Activated CD8-positive, alpha-beta memory T cell treated with anti-CD3 and anti-CD28 coated beads for 1 hour (primary cell): ENCODE measurements at places on chromosomes 5 and 9.

- peak; percentile 51 for DNase-seq
Measured at GRCh38 chr5:177402271-177403043, 2.0 kb upstream of the PFN3 start.

- DNase-seq = no peak
Measured at GRCh38 chr9:87796196-87796595, 70.3 kb downstream of the CTSL start.

DNA sequence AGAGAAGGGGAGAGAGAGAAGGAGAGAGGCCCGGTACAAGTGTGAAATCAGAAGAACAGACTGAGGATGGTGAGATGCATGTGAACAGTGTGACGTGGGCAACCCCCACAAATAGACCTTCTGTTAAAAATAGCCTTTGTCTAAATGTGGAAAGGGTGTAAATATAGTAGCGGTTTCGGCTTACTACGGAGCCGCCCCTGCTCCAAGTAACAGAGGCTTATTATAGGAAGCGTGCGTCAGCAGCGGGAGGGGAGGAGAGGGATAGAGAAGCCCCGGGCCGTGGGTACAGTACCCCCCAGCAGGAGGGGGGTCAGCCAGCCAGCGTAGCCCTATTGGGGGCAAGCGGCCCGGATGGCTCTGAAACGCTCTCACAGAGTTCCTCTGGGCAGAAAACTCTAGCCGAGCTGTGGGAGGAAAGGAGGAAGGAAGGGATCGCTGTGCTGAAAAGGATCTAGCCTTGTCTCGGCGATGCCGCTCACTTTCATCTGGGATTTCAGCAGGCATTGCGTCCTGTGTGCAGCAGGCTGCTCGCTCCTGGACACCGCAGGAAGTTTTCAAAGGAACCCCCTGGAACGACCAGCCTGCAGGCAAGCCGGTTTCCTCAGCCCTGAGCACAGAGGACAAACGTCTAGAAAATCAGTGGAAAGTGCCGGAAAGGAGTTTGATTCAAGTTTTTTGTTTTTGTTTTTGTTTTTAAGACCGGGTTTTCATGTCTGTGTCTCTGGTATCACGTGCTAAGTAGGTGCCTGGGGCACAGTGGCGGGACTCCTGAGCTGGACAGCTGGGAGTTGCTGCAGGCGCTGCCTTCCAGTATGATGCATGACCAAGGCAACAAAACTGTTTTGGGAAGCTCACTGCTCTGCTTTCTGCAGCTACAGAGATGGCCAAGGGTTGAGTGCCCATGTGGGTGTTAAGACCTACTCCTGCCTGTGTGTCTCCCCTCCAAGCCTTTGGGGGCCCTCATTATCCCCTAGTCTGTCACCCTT, 146.6 kb downstream of the SEC61B start:
- no peak for DNase-seq

GRCh38 chr9:84858364-84858763, 188.8 kb downstream of the NTRK2 start:
- no peak for DNase-seq

DNA sequence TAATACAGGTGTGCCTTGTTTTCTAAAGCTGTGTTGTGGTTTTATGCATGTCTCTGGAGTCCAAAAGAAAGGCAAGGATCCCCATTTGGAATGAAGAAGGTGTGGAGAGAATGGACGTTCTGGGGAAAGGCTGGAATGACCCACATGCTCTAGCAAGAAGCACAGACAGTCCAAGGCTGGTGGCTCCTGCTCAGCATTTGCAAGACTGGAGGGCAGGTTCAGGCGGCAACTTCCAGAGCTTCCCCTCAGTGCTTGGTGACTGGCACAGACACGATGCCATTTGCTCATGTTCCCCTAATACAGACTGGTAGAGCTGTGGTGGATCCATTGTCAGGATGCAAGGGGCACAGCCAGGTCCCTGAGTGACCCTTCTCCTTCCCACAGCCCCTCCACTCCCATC, 8.2 kb downstream of the SLC22A4 start:
- no peak for DNase-seq

DNA sequence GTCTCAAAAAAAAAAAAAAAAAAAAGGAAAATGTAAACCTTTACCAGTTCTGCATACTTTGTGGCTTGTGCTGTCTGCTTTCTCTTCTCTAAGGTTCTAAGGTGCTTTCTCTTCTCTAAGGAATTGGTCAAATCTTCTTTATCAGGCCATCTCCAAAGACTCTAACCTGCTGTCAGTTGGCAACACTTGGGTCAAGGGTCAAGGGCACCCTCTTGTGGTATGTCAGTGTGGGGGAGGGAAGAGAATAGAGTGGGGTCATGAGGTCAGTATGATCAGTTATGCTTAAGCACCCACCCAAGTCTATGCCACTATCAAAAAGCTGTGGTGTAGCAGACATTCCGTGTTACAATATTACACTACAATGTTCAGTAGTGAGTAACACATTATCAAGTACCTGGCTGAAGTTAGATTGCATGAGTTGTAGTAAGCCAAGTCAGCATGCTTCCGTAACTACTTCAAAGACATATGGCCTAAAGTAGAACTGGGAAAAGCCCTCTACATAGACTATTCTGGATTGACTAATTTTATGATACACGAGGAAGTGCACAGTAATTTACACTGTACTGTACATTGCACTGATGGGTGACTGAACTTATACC, 25.0 kb upstream of the CCL28 start:
- no peak for DNase-seq

GRCh38 chr5:9441610-9442009, 104.3 kb downstream of the SEMA5A start:
- DNase-seq = no peak

- no peak for DNase-seq
Measured at GRCh38 chr9:109963079-109963478, 183.1 kb downstream of the PALM2AKAP2 start.

DNA sequence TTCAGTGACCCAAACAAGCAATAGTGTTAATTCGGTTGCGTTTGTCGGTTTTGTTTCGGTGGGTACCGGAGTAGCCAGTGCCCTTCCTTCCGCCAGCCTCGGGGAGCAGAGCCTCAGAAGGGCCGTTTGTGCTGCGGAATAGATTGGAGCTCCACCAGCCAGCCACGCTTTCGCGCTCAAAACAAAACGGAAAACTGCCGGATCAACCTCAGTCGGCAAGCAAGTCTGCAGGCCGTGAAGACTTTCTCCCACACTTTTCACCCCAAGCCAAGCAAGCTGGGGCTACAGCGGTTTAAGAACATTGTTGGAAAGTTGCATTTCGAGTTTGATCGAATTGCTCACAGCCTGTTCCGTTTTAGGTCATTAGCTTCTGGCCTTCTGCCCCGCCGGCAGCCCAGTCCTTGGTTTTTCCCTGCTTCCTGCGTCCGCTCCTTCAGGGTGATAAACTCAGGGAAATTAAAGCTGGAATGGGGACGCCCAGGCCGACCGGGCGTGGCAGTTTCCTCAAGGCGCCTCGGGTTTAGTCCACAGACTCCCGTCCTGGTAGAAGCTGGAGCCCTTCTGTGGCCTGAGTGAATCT, 803 bp upstream of the CCNO start:
- no peak for DNase-seq

- DNase-seq = peak; percentile 55
Measured at GRCh38 chr5:1792842-1793266, 6.8 kb downstream of the MRPL36 start.

DNA sequence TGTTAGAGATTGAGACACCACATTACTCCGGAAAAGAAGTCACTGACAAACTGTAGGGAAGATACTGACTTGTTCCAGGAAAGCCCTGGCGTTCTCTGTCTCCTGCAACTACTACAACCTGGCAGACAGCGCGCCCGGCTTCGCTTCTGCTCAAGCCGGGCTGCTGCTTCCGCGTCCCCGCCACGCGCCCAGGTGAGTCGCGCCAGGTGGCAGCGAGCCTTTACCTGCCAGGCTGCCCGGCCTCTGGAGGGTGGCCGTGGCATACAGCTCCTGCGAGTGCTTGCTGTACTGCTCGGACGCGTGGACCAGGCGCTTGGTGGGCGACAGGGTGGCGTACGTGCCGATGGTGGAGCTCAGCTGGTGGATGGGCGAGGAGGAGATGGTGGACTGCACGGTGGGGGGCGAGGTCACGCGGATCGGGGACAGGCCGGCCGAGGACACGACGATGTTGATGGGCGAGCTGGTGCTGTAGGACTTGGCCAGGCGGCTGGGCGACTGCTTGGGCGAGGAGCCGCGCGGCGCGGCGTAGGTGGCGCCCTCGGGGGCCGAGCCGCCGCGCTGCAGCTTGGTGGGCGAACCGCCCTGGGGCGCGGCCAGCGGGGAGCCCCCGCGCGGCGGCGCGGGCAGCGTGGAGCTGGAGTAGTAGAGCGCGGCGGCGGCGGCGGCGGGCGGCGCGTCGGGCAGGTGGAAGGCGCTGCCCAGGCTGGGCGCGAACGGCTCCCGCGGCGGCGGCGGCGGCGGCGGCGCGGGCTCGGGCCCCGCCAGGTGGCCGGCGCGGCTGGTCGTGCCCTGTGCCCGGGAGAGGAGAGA, 519.6 kb downstream of the CTNND2 start:
- no peak for DNase-seq

- DNase-seq = no peak
Measured at GRCh38 chr9:136437839-136438547, 1.7 kb downstream of the INPP5E start.

GRCh38 chr5:144472221-144472620, 301.5 kb downstream of the KCTD16 start:
- DNase-seq = no peak

DNA sequence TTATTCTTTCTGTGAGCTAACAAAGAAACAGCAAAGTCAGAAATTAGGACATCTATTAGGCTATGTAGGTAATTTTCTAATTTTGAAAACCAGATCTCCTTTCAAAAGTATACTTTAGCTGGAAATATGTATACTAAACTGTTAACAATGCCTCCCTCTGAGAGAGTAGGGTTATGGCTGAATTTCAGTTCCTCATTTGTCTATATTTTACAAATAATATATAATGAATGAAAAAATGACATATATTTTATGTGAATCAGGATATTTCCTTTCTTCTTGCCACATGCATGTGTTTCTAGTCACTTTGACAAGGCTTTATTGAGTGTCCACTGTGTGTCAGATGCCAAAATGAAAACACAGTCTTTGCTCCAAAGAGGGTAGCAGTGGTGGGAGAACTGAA, 15.4 kb downstream of the HACD4 start:
- no peak for DNase-seq

DNA sequence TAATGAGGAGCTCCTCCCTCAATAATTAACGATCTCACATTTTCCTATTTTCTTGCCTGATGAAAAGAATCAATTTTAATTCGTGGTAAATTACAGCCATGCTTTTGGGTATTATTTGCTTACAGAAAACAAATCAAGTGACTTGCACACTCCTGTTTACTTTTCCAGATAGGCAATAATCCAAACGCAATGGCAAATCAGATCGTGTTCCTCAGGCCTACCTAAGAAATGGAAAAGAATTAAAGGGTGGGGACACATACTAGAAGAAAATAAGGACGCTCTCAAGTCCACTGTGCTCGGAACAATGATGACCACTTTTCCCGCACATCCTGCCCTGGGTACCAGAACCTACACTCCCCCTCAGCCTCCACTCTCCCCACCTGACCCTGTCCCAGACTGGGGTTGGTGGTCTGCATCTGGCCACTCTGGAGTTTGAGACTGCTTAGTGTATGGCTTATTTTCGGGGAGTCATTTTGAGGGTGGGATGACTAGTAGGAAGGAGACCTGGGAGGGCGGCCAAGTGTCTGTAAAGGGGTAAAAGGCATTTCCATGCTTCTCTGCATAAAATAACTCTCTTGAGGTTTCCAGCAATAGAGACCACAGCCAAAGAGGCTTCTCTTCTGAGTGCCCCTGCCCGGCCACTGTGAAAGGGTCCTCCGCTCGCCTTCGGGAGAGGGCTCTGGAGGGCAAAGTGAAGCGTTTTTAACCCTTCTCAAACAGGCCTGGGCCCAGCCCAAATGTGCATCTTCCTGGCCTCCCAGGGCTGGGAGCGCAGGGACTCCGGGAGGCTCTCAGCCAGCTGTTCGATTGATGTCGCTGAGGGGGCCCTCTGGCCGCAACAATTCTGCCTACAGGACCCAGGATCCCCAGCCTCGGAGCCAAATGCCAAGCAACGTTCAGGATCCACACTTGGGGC, 4.5 kb upstream of the OTP start:
- DNase-seq = no peak

- DNase-seq = no peak
Measured at GRCh38 chr9:134189145-134189469, 24.7 kb upstream of the RNU6ATAC start.

- no peak for DNase-seq
Measured at GRCh38 chr9:96618209-96619123, 1.2 kb downstream of the CDC14B start.

DNA sequence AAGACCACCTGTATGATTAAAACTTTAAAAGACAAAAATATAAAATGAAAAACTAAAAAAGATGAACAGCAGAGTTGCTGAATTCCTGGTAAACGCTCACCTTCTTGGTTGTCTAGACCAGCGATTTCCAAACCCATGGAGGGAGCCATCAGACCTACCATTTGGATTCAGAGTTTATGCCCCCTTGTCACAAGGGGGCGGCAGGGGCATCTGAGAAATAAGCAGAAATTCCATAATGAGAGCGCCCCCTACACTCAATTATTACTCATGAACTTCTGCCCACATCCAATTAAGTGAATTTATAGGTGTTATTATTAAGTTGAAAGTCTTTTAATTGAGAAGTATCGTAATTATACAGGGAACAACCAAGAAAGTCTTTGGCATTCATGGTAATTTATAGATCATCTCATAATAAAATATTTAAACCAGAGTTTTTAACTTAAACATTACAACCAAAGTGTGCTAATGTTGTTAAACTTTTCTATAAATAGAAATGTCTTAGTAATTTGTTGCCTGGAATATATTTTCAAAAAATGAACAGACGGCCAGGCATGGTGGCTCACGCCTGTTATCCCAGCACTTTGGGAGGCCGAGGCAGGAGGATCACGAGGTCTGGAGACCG, 35.2 kb upstream of the SPATA31C2 start:
- DNase-seq = peak; percentile 16

- no peak for DNase-seq
Measured at GRCh38 chr5:121698690-121699089, 153.0 kb upstream of the FTMT start.

GRCh38 chr5:109928811-109929210, 239.1 kb downstream of the MAN2A1 start:
- DNase-seq = no peak

DNA sequence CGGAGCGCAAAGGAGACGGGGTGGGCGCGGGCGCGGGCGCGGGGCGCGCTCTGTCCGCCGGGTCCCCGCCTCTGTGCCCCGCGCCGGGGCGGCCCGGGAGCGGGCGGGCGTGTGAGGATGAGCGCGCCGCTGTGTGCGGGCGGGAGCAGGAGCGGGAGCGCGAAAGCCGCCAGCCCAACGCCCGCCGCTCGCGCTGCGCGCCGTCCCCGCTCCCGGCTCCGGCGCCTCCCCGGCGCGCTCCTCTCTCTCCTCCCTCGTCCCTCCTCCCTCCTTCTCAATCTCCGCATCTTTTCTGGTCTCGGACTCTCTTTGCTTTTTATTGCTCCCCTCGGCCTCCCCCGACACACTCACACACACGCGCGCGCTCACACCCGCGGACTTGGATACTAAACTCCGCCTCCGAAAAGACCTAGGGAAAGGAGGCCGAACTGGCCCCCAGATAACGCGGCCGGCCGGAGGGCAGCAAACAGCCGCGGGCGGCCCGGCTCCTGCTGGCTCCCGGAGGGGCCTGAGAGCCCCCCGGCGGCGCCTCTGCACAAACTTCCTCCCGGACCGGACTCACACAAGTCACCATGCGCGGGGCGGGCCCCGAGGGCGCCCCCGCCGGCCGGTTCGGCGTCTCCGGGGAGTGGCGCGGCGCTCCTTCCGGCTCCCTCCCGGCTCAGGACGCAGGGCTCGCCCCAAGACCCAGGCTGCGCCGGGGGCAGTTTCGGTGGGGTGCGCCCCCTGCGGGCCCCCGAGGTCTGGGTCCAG, at the start of gene FIBCD1:
Gene FIBCD1, minus strand, starts transcription at position 596 of the 753 bp plus-strand sequence. CDS start 640 bp downstream, outside the sequence.
- no peak for DNase-seq

GRCh38 chr5:144844086-144844485, 673.4 kb downstream of the KCTD16 start:
- DNase-seq = no peak

GRCh38 chr9:128809831-128810230, 8.5 kb upstream of the ENDOG start:
- DNase-seq = no peak
